ENCODE measurements at places on chromosomes 6 and 20.
A peak's percentile ranks its signal among the peaks of the same experiment; 100 is the strongest.

GRCh38 chr20:50536333-50536732 is 26.1 kb downstream of the PTPN1 start:
- DNase-seq, result no peak

- DNase-seq, result no peak
Observed at GRCh38 chr6:166687070-166687878, 60.2 kb upstream of the RPS6KA2 start.

DNA sequence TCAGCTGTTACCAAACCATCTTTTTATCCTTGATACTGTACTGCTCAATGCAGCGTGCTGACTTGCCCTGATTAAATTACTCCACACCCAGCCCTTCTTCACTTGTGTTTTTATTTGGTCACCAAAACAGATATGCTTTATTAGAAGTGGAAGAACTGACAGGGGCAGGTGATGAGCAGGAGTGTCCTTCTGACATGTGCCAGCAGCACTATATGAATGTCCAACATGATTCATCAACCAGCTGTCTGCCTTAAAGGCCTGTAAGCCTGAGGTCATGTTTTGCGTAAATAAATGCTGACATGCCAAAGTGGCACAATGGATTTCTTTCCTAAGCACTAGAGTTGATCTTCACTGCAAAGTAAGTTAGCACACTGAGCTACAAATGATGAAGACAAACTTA is 15.4 kb downstream of the POPDC3 start:
- DNase-seq, result no peak

GRCh38 chr20:4067600-4068261 is 52.4 kb upstream of the RNF24 start:
- peak; percentile 58 for DNase-seq

- no peak for DNase-seq
Observed at GRCh38 chr6:11552442-11552841, 14.9 kb downstream of the TMEM170B start.

DNA sequence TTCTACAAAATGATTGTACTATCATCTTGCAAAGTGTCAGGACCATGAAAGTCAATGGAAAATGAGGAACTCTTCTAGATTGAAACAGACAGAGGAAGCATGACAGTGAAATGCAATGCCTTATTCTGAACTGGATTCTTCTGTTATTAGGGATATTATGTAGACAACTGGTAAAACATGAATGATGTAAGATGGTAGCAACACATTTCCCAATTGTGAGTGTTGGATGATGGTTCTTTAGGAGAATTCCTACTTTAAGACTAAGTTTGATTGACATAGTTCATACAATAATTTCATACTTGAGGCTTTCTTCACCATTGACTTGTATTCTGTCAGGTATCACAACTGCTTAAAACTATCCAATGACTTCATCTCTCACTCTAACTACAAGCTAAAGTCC is 4.5 kb downstream of the UBE3D start:
- DNase-seq, result no peak

DNA sequence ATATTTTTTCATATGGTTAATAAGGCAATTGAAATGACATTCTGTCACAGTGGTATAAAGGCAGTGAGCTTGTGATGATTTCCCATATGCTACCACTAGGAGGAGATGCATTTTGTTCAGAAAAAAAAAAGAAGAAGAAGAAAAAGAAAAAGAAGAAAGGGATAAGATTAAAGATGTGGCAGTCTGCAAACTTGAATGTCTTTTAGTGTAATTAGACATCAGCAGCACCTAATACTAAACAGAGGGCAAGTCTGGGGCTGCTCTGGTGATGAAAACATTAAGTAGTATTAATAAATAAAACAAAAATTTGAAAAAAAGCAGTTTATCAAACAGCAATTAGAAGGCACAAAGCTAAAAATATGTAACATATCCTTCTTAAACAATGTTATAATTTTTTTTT is 95.4 kb upstream of the DEFB112 start:
- DNase-seq, result no peak

DNA sequence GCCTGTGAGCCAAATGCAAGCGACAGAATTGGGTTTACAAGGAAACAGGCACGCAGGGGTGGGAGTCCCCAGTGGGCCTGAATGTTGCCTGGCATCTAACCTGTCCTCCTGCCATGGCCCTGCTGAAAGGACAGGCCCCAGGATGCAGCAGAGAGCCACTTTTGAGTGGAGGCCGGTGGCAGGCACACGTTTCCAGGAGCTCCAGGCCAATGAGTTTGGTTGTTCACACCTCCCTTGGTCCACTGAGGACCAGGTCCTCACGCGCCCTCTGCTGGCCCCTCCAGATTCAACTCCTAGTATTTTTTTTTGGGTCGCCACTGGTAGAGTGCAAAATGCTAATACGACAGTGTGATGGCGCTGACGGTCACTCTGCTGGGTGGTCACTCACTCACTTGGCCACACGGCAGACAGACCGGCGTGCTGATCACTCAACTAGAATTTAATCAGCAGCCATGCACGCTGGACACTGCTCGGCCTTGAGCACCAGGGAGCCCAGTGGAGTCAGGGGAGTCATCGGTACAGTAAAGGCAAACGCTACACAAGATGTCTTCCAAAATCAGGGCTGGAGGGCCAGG is 81.7 kb upstream of the NFATC2 start:
- peak; percentile 91 for DNase-seq

DNA sequence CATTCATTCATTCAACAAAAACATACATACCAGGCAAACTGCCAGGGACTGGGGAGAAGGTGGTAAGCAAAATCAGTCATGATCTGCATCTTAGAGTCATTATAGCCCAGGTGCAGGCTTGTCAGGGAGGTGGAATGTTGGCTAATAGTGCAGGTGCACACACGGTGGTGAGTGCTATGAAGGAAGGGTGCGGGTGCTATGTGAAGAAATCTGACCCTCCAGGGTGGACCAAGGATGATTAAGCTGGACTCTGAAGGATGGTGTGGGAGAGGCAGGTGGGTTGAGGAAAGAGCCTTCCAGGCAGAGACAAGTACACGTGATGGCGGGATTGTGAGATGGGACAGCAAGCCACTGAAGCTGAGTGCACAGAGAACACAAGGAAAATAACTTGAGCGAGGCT is 77.4 kb downstream of the B3GAT2 start:
- no peak for DNase-seq

- DNase-seq, result no peak
Observed at GRCh38 chr6:37150314-37150713, 19.6 kb upstream of the PIM1 start.

DNA sequence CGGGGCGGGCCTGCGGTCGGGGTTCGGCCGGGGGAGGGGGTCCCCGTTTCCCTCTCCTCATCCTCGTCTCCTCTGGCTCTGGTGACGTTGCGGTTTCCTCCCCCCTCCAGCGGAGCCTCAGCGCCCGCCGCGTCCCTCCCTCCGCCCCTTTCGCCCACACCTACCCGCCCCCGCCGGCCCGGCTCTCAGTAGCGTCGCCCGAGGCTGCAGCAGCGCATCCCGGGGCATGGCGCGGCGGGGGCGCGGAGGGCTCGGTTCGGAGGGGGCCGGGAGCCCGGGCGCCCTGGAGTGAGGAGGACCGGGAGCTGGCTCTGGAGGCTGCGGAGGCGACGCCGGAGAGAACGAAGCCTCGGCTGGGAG is at the start of gene DSE:
DSE (plus strand) TSS at position 188 of the 360 bp plus-strand sequence. CDS start 28,304 bp downstream, outside the sequence.
- DNase-seq, result peak; percentile 83

GRCh38 chr6:47457370-47457769 is 20.2 kb upstream of the CD2AP start:
- DNase-seq, result no peak

GRCh38 chr6:105313211-105313610 is 89.7 kb downstream of the PREP start:
- no peak for DNase-seq

GRCh38 chr6:28433119-28433518 is 10.2 kb downstream of the ZSCAN23 start:
- no peak for DNase-seq

GRCh38 chr20:33081411-33082154 is 2.1 kb downstream of the BPIFB4 start:
- no peak for DNase-seq

DNA sequence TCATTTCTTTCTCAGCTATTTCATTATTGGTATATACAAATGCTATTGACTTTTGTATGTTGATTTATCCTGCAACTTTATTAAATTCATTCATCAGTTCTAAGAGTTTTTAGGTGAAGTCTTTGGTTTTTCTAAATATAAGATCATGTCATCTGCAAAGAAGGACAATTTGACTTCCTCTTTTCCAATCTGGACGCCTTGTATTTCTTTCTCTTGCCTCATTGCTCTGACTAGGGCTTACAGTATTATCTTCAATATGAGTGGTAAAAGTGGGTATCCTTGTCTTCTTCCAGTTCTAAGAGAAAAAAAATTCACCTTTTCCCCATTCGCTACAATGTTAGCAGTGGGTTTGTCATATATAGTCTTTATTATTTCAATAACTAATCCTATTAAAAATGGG is 38.0 kb downstream of the KIF16B start:
- DNase-seq, result no peak

- DNase-seq, result peak; percentile 61
Observed at GRCh38 chr20:54624706-54625390, 149.5 kb downstream of the DOK5 start.

GRCh38 chr6:21395121-21395520 is 198.4 kb upstream of the SOX4 start:
- peak; percentile 59 for DNase-seq

- DNase-seq, result no peak
Observed at GRCh38 chr20:49993301-49993751, 10.5 kb downstream of the SNAI1 start.

DNA sequence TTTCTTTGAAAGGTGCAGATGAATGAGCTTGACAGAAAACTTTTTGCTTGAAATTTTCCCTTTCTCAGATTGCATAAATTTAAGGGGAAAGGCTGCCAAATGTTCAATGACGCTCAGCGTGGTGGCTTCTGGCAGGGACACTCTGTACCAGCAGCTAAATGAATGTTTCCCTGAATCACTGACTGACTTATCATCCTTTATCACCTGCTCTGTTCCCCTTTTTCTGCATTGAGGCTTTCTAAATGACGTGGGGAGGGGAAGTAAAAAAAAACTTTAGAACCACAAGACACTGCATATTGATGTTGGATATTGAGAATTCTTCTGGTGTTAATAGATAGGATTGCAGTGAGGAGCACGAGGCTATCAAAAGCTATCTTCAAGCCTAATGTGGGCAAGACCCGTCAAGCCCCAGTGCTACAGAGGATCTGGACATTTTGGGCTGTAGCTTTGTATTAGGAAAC is 46.9 kb upstream of the ENPP5 start:
- DNase-seq, result no peak

DNA sequence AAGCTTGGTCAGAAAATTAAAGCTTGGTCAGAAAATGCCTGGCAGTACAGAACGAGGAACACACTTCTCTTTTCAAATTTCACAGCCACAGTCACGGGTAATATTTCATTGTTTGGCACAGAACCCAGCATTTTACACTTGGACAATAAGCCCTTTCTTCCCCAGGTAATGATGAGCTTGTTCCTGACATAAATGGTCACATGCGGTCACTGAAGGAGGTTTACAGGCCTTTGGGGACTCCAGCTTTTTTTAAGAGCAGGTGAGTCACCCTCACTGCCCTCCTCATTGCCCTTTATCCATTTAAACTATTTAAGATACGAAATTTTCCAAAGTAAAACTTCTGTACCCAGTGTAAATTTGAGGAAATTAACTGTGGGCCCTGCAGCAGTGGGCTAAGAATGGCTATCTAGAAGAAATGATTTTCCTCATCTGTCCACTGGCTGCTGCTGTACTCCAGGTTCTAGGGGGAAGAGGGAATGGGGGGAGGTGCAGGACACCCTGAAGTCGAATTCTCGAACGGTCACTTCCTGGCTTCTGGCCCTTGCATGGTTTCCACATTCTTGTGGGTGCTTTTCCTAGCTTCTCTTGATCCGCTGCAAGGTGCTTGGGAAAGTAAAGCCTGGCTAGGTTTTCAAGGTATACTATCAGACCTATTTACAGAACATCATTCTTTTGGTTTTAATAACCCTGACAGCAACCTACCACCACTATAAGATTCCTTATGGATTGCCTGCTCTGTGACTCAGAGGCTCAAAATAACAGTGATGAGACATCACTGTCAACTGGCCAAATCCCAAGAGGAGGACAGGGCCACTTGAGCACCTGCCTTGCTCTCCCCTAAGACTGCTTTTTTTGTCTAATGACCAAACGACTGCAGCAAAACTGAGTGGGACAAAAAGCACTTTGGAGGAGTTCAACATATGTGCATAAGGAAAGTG is 75.8 kb downstream of the PREP start:
- peak; percentile 70 for DNase-seq

GRCh38 chr20:46992640-46993035 is 98.0 kb downstream of the EYA2 start:
- no peak for DNase-seq

DNA sequence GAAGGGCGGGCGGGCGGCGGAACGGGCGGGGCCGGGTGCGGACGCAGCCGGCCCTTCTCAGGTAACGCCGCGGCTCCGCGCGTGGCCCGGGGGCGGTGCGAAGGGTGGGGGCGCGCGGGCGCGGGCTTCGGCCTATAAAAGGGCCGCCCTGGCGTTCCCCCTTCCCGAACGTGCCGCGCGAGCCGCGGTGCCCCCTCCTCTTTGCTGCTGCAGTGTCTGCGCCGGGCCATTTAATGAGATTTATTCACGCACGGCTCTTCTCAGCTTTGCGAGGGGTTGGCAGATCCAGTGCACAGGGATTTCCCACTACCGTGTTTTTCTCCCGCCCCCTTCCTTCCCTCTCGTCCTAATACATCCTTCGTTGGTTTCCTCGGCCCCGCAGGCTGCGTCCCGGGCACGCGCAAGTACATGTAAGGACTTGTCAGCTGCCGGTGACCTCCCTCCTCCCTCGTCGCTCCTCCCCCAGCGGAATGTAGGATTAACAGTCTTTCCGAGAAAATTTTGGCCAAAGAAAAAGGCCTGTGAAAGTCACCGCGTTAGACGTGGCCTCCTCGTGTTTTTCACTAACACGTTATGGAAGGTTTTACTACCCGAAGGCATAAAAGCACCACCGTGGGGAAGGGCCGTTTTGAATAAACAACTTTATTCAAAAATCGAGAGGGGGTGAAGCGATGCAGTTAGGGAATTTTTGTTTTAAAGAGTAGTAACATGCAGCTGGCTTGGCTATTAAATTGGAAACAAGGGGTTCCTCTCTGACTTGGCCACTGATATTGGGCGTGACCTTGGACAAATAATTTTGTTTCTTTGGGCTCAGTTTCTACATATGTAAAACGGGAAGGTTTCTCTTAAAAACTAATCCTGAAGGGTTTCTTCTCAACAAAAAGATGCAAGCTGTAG is 966 bp upstream of the REV3L start:
- peak; percentile 96 for DNase-seq

GRCh38 chr6:89777455-89777854 is 42.1 kb downstream of the MDN1 start:
- no peak for DNase-seq

- no peak for DNase-seq
Observed at GRCh38 chr6:11386323-11386722, 151.2 kb upstream of the TMEM170B start.

- no peak for DNase-seq
Observed at GRCh38 chr6:106397431-106397830, 36.9 kb downstream of the CRYBG1 start.

GRCh38 chr6:151180330-151181048 is 59.3 kb upstream of the AKAP12 start:
- no peak for DNase-seq

Data from islet precursor cell (in vitro differentiated cells).